Activated T-helper 1 cell treated with Interleukin-2 at 50 U/mL for 16 hours (primary cell): ENCODE measurements at places on chromosomes 1 and 21.

DNA sequence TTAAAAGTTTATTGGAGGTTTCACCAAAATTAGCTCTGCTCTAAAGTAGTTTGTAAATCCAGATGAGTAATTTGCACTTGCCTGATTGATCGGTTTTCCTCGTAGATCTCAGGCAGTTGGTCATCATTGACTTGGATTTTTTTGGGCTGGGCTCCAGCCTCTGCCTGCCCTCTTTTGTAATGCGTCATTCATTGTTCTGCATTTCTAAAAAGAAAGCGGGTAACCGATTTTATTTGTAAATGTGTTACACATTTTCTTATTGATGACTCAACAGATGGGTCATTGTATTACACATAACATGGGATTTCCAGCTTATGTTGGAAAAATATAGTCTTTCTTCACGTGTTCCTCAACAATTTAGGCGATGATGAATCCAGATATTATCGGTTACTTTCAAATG, 5.5 kb downstream of the ETS2 start:
- DNase-seq: no peak

GRCh38 chr1:208158640-208159554, 85.3 kb downstream of the PLXNA2 start:
- DNase-seq: no peak

- no peak for DNase-seq
Observed at GRCh38 chr1:81225789-81226602, 574.7 kb upstream of the ADGRL2 start.

- no peak for DNase-seq
Observed at GRCh38 chr1:26546375-26546774, 16.8 kb downstream of the RPS6KA1 start.

GRCh38 chr1:11944358-11944931, 9.9 kb downstream of the PLOD1 start:
- DNase-seq: no peak

- no peak for DNase-seq
Observed at GRCh38 chr1:44621841-44622286, 52.4 kb downstream of the TMEM53 start.

- no peak for DNase-seq
Observed at GRCh38 chr21:18023157-18023556, 204.0 kb upstream of the C21orf91 start.

DNA sequence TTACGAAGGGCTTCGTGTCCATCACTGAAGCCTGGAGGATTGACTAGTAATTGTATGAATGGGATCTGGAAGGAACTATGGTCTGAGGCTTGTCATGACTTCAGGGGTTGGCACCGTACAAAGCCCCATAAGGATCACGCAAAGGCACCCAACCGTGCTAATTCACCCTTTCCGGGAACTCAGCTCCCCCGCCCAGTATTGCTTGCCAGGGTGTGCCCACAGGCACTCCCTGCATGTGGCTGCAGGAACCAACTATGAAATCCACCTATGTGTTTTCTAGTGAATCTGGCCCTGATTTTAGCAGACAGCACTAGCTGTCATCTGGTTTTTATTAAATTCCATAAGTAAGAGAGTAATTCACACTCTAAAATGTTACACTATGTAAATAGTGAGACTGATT, 139.2 kb downstream of the TM2D1 start:
- DNase-seq: no peak

GRCh38 chr1:234214911-234215892, 158.1 kb upstream of the COA6 start:
- no peak for DNase-seq

DNA sequence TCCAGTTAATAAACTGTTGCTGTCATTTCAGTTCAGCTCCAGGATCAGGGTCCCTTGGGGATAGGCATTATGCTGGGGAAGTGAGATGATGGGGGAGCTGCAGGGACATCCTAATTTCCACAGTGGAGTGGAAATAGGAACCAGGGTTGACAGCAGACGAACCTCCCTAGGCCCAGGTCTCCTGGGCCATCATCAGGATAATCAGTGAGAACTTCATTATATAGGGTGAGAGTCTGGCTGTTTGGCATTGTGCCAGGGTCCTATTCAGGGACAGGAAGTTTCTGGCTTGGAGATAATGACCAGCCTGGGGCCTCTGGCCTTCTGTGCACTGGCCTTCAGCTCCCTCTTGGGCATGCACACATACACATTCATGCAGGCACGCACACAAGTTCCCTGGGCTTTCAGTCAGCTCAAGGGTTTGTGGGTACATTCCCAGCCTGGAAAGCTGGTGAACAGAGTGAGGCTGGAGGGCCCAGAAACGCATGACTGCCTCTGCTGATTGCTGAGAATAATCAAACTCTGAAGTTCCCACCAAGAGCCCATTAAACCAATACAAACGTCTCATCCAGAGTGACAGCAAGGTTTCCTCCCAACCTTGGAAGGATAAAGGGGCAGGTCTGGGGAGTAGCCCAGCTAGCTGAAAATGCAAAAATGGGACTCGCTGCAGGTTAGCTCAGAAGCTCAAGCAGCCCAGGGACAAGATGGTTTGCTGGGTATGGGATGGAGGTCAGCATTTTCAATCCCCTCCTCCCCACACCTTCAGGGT, 13.9 kb upstream of the LRIG2 start:
- no peak for DNase-seq

- no peak for DNase-seq
Observed at GRCh38 chr1:159799446-159799985, 2.6 kb upstream of the FCRL6 start.

GRCh38 chr1:72845981-72846380, 563.6 kb upstream of the NEGR1 start:
- no peak for DNase-seq
